ENCODE measurements at places on chromosomes 11 and 22.

GRCh38 chr11:97149741-97150140 lies 759.9 kb downstream of the JRKL start:
- no peak for DNase-seq

GRCh38 chr11:10324474-10324873 lies 19.6 kb downstream of the ADM start:
- DNase-seq = no peak

- no peak for DNase-seq
Observed at GRCh38 chr11:119195680-119196079, 10.4 kb downstream of the NHERF4 start.

DNA sequence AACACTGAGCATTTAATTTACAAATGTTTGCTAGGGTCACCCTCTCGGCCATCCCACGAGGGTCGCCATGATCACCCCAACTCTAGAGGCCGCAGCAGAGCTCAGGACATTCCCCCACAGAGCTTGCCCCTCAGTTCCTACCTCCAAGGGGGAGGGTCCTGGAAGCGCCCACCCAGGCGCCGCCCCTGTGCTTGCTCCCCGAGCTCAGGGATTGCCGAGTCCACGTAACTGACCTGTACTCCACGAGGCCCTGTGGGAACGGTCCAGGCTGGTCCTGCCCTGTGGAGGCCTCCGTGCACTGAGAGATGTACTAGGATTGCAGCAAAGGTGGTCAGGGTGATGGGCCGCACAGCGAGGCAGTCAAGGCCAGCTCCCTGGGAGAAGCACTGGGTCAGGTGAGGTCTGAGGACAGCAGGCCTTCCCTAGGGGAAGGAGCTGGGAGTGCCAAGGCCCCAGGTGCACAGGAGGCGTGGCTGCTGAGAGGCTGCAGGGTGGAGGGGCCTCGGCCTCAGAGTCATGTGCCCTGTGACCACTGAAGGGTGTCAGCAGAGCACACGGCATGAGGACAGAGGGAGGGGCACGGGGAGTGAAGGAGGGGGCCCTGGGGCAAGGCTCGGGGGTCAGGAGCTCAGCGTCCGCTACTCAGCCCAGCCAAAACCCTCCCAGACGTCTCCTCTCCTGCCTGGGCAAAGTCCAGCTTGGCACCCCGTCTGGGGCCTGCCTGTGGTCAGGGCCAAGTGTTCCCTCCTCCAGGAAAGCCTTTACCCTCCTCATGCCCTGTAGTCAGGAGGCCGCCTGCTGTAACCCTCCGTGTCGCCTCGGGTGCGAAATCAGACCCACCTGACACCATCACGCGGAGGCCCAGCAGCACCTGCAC lies 2.4 kb upstream of the MIOX start:
- no peak for DNase-seq

DNA sequence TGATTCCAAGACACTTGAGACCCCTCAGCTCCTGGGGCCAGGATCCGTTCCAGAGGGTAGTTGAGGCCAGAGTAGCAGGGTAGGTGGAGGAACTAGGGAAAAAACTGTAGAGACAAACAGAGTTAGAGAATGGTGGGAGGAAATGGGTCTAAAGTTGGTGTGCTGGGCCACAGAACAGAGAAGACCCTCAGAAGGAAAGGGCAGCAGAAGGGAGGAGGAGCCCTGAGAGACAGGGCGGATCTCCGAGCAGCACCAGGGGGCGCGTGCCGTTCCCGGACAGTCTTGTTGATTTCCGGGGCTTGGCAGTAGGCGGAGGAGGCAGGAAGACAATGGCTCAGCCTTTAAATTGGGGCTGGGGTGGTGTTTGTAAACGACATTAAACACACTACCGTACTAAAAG lies 2.4 kb upstream of the CECR2 start:
- peak; percentile 16 for DNase-seq

DNA sequence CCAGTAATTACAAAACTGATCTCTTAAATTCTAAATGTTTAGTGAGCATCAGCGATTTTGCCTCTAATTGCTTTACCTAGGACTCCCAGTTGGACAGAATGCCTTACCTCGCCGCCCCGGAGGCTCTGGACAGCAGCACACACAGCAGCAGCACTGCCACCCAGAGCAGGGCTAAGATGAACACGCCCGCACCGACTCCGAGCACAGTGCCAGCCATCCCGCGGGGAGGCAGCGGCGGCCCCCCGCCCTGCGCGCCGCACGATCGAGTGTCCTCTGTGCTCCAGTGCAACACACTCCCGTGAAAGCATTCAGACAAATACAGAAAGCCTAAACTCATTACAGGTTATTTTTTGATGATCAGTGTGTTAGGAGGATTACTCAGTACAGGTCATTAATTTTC lies 9.4 kb downstream of the TMEM218 start:
- DNase-seq = no peak

- DNase-seq = no peak
Observed at GRCh38 chr11:129373489-129373953, 2.1 kb upstream of the BARX2 start.

DNA sequence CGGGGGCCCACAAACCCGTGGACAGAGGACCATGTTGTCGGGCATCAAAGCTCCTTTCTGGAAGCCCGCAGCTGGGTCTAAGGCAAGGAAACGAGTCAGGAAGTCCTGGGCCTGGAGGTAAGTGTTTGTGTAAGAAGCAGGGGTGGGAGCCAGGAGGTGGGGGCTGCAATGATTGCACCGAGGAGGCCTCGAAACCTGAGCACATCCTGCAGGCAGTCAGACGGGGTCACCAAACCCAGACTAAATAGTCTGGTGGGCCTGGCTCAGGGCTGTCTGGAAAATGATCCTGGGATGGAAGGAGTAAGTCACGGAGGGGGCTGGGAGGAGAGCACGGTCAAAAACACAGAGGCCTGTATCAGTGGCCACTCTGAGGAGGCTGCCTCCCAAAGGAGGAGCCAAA lies 539.2 kb downstream of the MN1 start:
- no peak for DNase-seq

DNA sequence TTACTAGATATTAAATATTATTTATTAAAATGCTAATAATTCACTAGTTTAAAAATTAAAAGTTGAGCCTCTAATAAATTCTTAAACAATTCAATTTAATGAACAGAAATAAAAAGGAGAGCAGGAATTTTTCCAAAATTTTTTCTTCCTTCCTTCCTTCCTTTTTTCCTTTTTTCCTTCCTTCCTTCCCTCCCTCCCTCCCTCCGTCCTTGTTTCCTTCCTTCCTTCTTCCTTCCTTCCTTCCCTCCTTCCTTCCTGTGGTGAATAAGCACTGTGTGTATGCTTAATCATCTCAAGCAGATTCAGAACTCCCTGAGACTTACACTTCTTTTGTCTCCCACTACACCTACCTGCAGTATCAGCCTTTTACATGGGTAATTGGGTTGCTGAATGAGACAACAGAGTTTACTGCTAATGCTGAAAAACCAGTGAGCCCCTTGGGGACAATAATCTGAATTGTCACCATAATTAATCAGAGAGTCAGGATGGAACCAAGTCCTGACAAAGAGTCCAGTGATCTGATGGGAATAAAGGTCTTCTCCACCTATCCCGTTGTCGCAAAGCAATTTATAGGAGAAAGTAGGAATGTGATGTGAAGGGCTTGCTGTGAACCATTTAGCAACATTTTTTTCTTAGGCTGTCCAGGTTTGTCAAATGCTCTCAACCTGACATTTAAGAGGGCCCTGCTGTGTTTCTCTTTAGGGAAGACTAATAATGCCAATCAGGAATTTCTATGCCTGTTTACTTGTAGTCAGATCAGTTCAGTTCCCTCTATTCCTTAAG lies 58.1 kb upstream of the CEP295 start:
- no peak for DNase-seq

GRCh38 chr22:42913874-42914510 lies 56.9 kb upstream of the ARFGAP3 start:
- no peak for DNase-seq

GRCh38 chr22:20186183-20186870 lies 35.5 kb upstream of the CCDC188 start:
- no peak for DNase-seq

DNA sequence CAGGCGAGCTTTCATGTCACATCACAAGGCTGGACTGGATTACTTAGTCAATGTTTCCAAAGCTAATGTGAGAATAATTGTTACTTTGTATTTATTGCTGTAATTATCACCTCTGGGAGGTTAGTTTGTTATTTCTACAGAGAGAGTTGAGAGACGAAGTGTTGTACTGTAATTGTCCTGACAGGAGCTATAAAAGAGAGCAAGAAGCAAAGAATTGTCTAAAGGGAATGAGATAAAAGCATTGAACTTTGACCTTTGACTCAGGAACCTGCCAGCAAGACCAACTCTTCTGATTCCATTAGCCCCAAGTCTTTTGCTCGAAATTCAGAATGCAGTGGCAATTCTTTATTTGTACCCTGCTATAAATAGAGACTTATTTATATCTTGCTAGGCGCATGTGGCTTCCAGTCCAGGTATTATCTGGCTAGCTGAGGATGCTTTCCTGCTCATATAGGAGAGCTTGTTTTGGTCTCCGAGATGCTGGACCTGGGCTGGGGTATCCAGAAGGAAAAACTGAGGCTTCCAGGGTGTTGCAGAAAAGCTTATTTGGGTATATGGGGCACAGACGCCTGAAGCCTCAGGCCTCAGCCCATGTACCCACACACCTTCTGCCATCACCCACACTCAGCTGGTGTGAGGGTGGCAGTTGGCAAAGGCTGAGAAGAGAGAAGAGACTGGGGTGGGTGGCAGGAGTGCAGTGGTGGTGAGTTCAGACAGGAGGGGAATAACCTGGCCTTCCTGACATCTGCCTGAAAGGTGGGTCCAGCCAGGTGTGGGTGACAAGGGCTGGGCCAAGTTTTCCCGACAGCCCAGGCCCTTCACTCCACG lies 40.7 kb downstream of the SYT13 start:
- DNase-seq = no peak

GRCh38 chr11:62394825-62395538 lies 23.9 kb upstream of the SCGB1A1 start:
- peak; percentile 19 for DNase-seq

- no peak for DNase-seq
Observed at GRCh38 chr22:40919446-40919845, 31.7 kb upstream of the RBX1 start.

GRCh38 chr22:32473388-32473952 lies 1.1 kb upstream of the FBXO7 start:
- peak; percentile 11 for DNase-seq
